ENCODE measurements at places on chromosomes 6 and 20.

DNA sequence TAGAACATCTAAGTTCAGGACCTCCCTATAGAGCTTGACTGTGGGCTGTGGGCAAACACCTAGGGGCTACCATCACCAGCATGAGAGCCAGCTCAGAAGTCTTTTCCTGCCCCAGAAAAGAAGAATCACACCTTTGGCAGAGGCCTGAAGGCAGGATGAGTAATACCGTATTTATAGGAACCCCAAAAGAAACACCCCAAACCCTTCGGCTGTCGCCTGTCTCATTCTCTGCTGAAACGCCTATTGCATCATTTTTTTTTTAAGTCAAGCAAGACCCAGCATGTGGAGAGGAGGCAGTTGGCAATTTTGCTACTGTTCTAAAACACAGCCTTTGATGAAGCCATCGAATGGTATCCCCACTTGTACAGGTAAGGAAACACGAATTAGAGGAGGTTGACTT is 436.4 kb downstream of the TFAP2A start:
- DNase-seq, result no peak

- no peak for DNase-seq
These were observed 64.1 kb upstream of the ADGRF1 start for GRCh38 chr6:47106216-47106615.

GRCh38 chr6:34036357-34037069 is 109.4 kb downstream of the GRM4 start:
- no peak for DNase-seq

GRCh38 chr6:19712012-19712688 is 125.0 kb upstream of the ID4 start:
- DNase-seq, result no peak

- no peak for DNase-seq
These were observed 69.0 kb downstream of the BACH2 start for GRCh38 chr6:90227673-90228072.

DNA sequence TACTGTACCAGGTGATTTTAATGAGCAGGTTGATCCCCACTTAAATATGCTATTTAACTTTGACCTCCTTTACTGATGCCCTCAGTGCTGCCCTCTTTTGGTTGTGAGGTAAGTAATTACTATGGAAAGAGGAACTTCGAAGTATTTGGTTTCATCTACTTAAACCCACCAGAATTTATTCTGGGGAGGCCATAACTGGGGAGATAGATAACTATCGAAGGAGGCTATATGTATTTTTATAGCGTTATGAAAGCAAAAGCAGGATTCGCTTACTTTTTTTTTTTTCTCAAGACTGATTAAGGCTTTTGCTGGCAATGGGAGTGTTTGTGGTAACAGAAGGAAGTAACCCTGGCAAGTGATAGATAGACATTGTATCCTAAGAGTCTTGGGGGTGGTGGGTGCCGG is 168.9 kb upstream of the CENPW start:
- DNase-seq, result no peak

GRCh38 chr6:69423785-69424184 is 373.0 kb downstream of the LMBRD1 start:
- no peak for DNase-seq

DNA sequence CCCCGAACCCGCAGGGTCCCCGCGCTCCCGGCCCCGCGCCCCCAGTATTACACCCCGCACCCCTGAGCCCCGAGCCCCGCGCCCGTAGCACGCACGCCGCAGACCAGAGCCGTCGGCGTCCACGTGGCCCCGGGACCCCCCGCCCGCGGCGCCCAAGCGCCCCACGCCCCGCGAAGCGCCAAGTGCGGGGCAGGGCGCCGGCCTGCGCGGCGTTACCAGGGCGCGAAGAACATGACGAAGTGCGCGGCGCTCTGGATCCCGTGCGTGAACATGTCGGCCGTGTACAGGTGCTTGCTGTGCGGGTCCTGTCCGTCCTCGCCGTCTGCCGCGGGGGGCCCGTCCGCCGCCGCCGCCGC is 312 bp downstream of the TXNDC5 start:
- no peak for DNase-seq

- no peak for DNase-seq
These were observed 49.2 kb upstream of the SASH1 start for GRCh38 chr6:148293181-148293995.

All from T-helper 22 cell (primary cell).